Cardiac ventricle fibroblast (primary cell): ENCODE measurements at places on chromosomes 7 and 10. TPM values are rescaled to one million over a fixed set of nuclear protein-coding genes. Genes with fewer than 3 reads are reported as not detected.

The KCNIP2 gene
- total RNA-seq, result 0.20 and 0.94 TPM in 2 replicates

The TBC1D12 gene
- total RNA-seq, result 7.6 and 8.9 TPM in 2 replicates

The RFC2 gene
- 9.6 and 11.8 TPM in 2 replicates for total RNA-seq

The SVOPL gene
- not detected in 2 replicates for total RNA-seq

The CPA2 gene
- total RNA-seq, result not detected in 2 replicates

The RPS24 gene
- 2,794 and 3,469 TPM in 2 replicates for total RNA-seq

The SDHAF3 gene
- total RNA-seq, result 5.1 and 11.3 TPM in 2 replicates

The ZSCAN21 gene
- 8.4 and 9.9 TPM in 2 replicates for total RNA-seq

The CARD11 gene
- under 0.01 TPM in 1 of 2 replicates, not detected in the other for total RNA-seq

The ADAM12 gene
- total RNA-seq, result 18.3 and 31.8 TPM in 2 replicates

The ECHS1 gene
- total RNA-seq, result 68.0 and 73.4 TPM in 2 replicates

The GHRHR gene
- not detected in 2 replicates for total RNA-seq

The RGR gene
- total RNA-seq, result not detected in 2 replicates

The LIPK gene
- not detected in 2 replicates for total RNA-seq

The PRPS1L1 gene
- total RNA-seq, result not detected in 2 replicates

The CFAP43 gene
- 0.06 and 0.15 TPM in 2 replicates for total RNA-seq

The RELN gene
- 0.12 and 0.39 TPM in 2 replicates for total RNA-seq

The SLIT1 gene
- total RNA-seq, result not detected in 2 replicates

The FOXP2 gene
- total RNA-seq, result 2.7 and 2.8 TPM in 2 replicates

The ABCB4 gene
- total RNA-seq, result not detected in 2 replicates

The ADRA2A gene
- 8.7 and 9.0 TPM in 2 replicates for total RNA-seq

The LIPN gene
- not detected in 2 replicates for total RNA-seq

The CTAGE8 gene
- 0.10 TPM in 1 of 2 replicates, not detected in the other for total RNA-seq

The MORN4 gene
- 2.7 and 15.4 TPM in 2 replicates for total RNA-seq

The CALCR gene
- total RNA-seq, result not detected in 2 replicates

The SEMA3C gene
- total RNA-seq, result 41.0 and 46.4 TPM in 2 replicates

The FAM237B gene
- total RNA-seq, result not detected in 2 replicates

The FAM25G gene
- not detected in 2 replicates for total RNA-seq

The OR6B1 gene
- total RNA-seq, result not detected in 2 replicates

The EN2 gene
- 0.37 TPM in 1 of 2 replicates, not detected in the other for total RNA-seq

The SLC35B4 gene
- 6.3 and 7.7 TPM in 2 replicates for total RNA-seq

The FLNC gene
- total RNA-seq, result 94.0 and 106 TPM in 2 replicates

The MMD2 gene
- total RNA-seq, result not detected in 2 replicates

The NRAP gene
- not detected in 2 replicates for total RNA-seq

The HMX3 gene
- not detected in 2 replicates for total RNA-seq

The ARMC3 gene
- total RNA-seq, result not detected in 2 replicates

The NKX1-2 gene
- total RNA-seq, result not detected in 2 replicates

The LIPJ gene
- not detected in 2 replicates for total RNA-seq

The STEAP1B gene
- 1.1 and 1.8 TPM in 2 replicates for total RNA-seq

The SUN3 gene
- total RNA-seq, result not detected in 2 replicates

The PRKCQ gene
- not detected in 2 replicates for total RNA-seq

The STRIP2 gene
- 0.87 and 0.88 TPM in 2 replicates for total RNA-seq

The OR2A7 gene
- 0.20 and 1.3 TPM in 2 replicates for total RNA-seq
